ENCODE measurements at places on chromosomes 3 and 15.

GRCh38 chr15:83207009-83207659 lies 489 bp downstream of the HDGFL3 start:
- DNase-seq, result no peak

DNA sequence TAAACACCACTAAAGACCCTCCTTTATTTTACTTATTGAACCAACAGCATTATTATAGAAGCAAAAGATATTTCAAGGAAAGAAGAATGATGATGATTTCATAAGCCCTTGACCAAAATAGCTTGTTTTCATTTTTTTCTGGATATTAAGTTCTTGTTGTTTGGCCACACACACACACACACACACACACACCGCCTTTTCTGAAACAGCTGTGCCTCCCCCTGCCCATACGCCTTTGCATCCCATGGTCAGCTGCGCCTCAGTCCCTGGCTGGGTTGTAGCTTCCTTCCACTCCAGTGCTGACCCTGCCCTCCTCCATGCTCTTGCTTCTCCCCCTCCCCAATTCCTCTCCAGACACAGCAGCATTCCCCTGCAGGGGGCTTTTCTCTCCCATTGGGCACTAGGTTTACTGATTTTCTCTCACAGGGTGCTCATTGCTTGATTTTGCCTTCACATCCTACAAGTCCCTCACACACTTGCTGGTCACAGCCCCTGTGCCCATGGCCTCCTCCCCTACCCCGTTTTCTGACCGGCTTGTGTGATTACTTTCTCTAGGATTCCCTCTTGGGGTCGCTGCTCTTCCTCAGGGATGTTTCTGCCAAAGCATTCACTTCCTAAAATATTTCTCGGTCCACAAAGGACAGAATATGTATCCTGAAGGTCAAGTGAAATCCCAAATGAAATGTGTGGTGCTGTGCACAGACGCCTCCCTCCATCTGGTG lies 18.4 kb downstream of the MESP1 start:
- DNase-seq, result no peak

- peak; percentile 17 for DNase-seq
Observed at GRCh38 chr3:85846940-85847339, 888.2 kb downstream of the CADM2 start.

GRCh38 chr3:14283092-14283812 lies 104.6 kb downstream of the LSM3 start:
- DNase-seq, result no peak

- no peak for DNase-seq
Observed at GRCh38 chr3:71421475-71421819, 162.1 kb downstream of the FOXP1 start.

DNA sequence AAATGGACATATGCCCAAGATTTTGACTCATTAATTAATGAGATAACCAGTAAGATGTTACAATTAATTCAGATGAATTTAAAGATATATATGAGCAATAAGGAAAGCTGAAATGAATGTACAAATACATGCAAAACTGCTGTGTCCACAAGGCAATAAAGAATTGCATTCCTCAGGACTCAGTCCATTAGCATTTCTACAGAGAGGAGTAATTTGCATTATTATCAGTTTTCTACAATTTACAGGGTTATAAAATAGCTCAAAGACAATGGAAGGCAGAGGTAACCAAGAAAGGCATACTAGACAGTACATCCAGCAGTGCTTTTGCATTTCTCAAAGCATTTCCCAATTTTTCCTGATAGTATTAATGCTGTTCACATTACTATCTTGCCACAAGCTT lies 377.1 kb upstream of the GOLIM4 start:
- no peak for DNase-seq

- DNase-seq, result no peak
Observed at GRCh38 chr15:29139072-29139471, 130.6 kb downstream of the NSMCE3 start.

DNA sequence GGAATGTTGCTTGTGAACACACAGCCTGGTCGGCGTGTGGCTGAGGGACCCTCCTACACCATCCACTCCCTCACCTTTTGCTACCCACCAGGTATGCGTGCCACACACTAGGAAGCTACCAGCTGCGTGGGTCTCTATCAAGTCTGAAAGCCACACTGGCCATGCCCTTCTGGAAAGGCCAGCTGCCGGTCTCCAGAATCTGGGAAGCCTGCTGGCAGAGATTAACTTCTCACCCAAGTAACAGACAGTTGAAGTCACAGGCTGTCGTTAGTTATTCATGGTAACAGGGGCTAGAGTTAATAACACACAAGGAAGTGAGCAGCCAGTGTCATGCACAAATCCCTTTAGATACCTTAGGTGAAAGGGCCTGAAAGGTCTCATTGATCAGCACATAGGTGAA lies 48.1 kb downstream of the SUSD5 start:
- no peak for DNase-seq

GRCh38 chr3:50675179-50676030 lies 678 bp downstream of the DOCK3 start:
- DNase-seq, result no peak

GRCh38 chr3:102081572-102082289 lies 232.4 kb downstream of the NFKBIZ start:
- no peak for DNase-seq

- DNase-seq, result no peak
Observed at GRCh38 chr3:5191555-5192304, 4.2 kb downstream of the EDEM1 start.

DNA sequence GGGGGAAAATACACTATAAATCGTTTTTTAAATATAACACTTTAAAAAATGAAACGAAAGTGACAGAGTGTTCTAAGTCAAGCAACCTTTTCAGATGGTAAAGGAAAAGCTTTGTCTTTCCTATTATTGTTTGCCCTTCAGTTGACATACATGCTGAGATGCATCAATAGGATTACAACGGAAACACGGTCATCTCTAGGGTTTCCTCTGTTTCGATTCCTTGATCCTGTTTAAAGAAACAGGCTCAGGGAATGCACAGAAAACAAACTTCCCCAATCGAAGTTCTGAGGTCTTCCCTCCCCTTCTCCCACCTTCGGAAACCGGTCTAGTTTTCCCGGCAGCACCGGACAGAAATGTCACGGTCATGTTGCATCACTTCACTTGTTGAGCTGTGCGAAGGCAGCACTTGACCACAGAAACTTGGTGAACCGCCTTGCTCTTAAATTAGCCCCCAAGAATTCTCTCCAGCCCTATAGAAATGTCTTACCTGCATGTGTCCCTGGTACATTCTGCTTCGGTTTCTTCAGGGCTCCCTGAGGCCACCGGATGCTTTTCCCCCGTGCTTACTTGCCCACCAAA lies 556 bp downstream of the PEX5L start:
- DNase-seq, result no peak

- DNase-seq, result no peak
Observed at GRCh38 chr3:191627064-191627463, 166.1 kb downstream of the PYDC2 start.

- DNase-seq, result no peak
Observed at GRCh38 chr15:98935736-98936135, 71.9 kb downstream of the PGPEP1L start.

- no peak for DNase-seq
Observed at GRCh38 chr3:196531418-196531817, 16.3 kb upstream of the SMCO1 start.

DNA sequence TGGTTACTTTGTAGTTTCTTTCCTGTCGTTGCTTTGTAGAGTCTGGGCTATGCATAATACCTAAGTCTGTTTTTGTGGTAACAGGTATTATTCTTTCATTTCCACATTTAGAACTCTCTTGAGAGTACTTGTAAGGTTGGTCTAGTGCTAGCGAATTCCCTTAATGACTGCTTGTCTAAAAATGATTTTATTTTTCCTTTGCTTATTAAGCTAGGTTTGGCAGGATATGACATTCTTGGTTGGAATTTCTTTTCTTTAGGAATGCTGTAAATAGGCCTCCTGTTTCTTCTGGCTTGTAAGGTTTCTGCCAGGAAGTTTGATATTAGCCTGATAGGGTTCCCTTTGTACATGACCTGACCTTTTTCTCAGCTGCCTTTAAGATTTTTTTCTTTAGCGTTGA lies 70.1 kb upstream of the SGO1 start:
- DNase-seq, result no peak

DNA sequence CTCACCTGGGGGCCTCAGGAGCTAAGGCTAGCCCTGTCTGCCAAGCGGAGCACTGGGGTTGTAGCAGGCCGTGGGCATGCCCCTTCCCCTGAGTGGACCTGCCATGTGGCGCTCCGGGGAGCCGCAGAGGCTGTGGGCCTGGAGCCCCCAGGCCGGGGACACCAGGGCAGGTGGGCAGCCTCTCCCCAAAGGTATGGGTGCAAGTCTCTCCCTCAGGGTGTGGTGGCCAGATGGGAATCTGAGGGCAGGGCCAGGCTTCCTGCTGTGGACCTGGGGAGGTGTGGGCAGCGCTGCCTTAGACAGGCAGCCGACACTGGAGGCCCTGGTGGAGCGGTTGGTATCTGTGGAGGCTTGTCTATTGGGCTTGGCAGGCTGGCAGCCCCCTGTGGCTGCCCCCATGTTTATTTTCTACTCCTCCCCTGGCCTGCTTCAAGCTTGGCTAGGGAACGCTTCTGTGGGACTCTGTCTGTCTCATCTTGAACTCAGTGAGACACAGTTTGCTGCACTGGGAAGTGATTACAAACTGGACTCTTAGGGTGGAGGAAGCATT lies 5.9 kb downstream of the ACVR2B start:
- DNase-seq, result no peak

- DNase-seq, result no peak
Observed at GRCh38 chr3:14688525-14688924, 13.6 kb downstream of the C3orf20 start.

GRCh38 chr3:142282503-142282902 lies 57.1 kb upstream of the GK5 start:
- no peak for DNase-seq

GRCh38 chr3:140942221-140943104 lies 827 bp downstream of the SLC25A36 start:
- DNase-seq, result no peak

- no peak for DNase-seq
Observed at GRCh38 chr15:58110999-58111717, 27.0 kb upstream of the AQP9 start.

- DNase-seq, result no peak
Observed at GRCh38 chr3:54756330-54756731, 171.5 kb downstream of the LRTM1 start.

DNA sequence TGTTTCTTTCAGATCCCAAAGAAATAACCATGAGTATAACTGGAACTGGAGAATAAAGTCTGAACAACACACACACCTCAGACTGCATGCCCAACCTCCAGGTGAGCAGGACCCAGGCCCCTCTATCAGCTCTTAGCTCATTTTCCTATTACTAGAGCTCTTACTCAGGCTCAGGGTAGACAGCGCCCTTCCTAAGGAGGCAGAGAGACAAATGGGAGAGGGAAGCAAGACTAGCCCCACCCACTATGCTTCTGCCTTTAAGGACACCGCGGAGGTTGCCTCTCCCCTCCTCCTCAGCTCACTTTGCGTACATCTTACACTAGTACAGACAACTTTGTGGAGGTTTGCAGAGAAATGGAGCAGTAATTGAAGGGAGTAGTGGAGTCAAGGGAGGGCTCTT lies 44.0 kb upstream of the GLCE start:
- no peak for DNase-seq

All from DMS153 (cell line).